ENCODE measurements at places on chromosomes 3 and 15. TPM values are rescaled to one million over a fixed set of nuclear protein-coding genes. Genes with fewer than 3 reads are reported as not detected.

The GUCA1C gene
- not detected for total RNA-seq

The REC114 gene
- not detected for total RNA-seq

The ALPK3 gene
- total RNA-seq, result 0.11 TPM

The GOLGA8R gene
- total RNA-seq, result 0.15 TPM

The CMTM7 gene
- total RNA-seq, result 37.8 TPM

Data from A549 treated with RU486 at 1 μM for 4 hours (cell line).